ENCODE measurements at places on chromosomes 12 and 14.

DNA sequence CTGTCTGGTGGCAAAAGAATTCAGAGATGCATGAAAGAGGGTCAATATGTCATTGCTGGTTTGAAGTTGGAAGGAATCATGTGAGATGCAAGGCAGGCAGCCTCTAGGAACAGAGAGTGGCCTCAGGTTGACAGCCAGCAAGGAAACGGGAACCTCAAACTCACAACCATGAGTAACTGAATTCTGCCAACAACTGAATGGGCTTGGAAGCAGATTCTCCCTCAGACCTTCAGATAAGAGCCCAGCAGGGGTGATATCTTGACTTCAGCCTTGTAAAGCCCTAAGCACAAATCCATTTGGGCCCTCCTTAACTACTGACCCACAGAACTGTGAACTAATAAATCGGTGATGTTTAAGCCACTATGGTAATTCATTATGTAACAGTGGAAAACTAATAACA, 35.8 kb downstream of the USP15 start:
- no peak for DNase-seq

- DNase-seq, result no peak
Measured at GRCh38 chr12:9449181-9449580, 158.5 kb downstream of the KLRB1 start.

DNA sequence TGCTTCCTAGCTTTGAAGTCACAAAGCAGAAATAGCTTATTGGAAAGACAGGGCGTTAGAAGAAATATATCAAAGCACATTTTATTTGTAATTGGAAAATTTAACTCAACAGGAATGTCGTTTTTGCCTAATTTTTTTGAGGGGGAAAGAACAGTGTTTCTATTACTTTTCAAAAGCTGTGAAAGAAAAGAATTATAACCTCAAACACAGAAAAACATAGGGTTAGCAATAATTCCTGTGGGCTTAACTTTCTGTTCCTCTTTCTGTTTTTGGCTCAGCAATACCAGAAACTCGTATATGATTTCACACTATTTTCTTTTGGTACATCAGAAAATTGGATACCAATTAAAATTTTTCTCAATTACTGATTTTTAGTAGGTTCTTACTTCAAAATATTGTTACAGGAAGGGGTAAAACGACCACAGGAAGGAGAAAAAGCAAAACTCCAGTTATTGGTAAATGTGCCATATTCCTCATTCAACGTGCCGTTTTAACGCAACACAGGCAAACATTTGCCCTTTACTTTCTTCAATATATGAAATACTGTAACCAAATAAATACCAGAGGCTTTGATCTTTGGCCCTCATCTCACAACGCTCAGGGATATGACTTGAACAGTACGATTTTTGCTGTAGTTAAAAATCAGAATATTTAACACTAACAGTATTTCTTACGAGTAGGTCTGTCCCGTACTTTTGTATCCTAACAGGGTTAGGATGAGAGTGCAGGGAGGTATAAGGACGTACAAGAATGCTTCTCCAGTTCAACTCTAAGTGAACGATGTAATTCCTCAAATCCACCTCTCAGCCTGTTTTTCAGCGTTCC, 1.3 kb upstream of the RNU6-7 start:
- no peak for DNase-seq

DNA sequence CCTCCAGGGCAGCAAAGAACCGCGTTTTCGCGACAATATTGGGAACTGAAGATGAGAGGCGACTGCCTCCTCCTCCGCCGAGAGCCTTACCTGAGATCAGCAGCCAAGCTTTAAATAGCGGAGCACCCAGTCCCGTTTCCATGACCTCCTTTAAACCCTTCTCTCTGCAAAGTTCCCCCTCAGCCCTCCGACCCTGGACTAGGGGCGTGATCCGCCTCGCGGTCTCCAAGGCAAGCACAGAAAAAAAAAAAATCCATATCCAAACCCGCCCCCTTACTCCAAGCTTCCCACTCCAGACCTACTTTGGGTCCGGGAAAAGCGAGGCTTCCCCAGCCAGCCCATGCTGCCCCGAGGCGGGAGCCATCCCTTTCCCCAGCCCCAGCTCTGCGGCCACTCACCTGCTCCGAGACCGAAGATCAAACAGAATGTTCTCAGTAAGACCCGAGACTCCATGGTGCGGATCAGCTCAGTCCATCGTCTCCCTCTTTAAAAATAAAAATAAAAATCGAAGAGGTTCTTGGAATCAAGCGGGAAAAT, 630 bp downstream of the NELL2 start:
- DNase-seq, result no peak

DNA sequence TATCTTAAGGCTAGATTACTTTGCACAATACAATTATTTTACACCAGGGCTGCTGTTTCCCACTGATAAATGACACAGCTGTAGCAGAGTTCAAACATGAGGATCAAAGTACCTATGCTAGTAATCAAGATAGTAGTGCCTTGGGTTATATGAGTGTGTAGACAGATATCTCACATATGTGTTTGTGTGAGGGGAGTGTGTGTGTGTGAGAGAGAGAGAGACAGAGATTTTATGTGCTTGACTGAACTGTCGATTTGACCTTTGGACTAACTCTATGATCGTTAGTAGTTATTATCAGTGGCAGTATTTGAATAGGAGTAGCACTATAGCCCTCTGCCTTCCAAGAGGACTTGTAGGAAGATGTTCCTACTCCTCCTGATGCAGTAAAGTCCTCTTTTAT, 15.5 kb downstream of the PLEKHA5 start:
- DNase-seq, result no peak

- no peak for DNase-seq
Measured at GRCh38 chr12:121025442-121026226, 9.3 kb upstream of the C12orf43 start.
